ENCODE measurements at places on chromosomes 6 and 20. TPM values are rescaled to one million over a fixed set of nuclear protein-coding genes. Genes with fewer than 3 reads are reported as not detected.

DNA sequence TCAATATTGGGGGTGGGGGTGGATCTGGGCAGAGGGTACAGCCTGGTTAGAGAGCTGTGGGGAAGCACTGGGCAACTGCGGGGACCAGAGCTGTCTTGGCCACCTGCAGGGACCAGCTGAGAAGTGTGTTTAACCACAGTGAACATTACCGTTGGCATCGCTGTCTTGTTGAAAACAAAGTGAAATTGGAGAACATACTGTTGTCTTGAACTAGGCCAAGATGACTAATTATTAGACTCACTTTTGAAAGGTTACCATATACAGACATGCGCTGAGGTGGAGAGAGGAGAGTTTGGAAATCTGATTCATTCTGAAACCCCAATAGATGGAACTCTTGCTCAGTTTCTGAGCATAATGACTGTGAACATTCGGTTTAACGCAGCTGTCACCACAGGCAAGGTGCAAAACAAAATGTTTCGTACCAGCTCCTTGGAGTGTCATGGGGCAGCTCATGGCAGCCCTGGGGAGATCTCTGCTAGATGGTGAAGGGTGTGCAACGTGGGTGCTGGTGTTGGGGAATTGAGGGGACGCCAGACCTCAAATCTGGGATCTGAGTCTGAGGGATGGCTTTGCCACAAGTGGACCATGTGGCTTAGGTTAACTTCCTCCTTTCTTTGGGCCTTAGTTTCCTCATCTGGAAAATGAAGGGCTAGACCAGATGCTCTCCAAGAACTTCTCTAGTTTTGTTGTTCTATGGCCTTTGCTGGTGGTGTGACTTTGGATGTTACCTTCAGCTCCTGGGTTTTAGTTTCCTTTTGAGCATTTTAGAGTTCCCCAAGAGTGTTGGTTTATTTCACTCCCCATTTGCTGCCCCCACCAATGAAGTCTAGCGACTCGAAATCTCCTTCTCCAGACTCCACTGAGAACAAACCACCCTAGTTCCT, 24.6 kb upstream of the GTSF1L start:
- H3K27ac ChIP-seq = peak overlapping the region; percentile 95
- peak; percentile 85 for DNase-seq
- peaks cover 4% of the 10 kb centered on the region for H3K36me3 ChIP-seq
- H3K4me3 ChIP-seq = peak overlapping the region; percentile 51
- peaks cover 40% of the 10 kb centered on the region for H3K4me1 ChIP-seq
- peaks cover 8% of the 10 kb centered on the region for H3K27me3 ChIP-seq

DNA sequence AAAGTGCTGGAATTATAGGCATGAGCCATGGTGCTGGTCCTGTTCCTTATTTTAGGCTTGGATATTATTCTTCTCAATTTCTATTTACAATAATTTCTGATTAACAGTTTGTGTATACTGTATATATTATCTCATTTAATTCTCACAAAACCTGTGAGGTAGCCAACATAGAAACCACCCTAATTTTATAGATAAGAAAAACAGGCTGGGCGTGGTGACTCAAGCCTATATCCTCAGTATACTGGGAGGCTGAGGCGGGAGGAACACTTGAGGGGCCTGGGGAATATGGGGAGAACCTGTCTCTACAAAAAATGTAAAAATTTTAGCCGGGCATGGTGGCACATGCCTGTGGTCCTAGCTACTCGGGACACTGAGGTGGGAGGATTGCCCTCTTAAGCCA, 3.8 kb upstream of the AFG1L start:
- H3K36me3 ChIP-seq = no peaks in the 10 kb centered on the region
- no peak for DNase-seq
- H3K4me3 ChIP-seq = no peak overlapping the region

GRCh38 chr6:80608881-80609280, 502.4 kb downstream of the BCKDHB start:
- H3K36me3 ChIP-seq = no peaks in the 10 kb centered on the region
- H3K4me3 ChIP-seq = no peak overlapping the region
- no peaks in the 10 kb centered on the region for H3K4me1 ChIP-seq
- H3K27me3 ChIP-seq = peaks cover 13% of the 10 kb centered on the region

GRCh38 chr20:62133051-62133845, 9.9 kb downstream of the PSMA7 start:
- H3K27ac ChIP-seq = peak overlapping the region; percentile 36
- no peak for DNase-seq
- no peaks in the 10 kb centered on the region for H3K27me3 ChIP-seq

Gene PSMB9
- 219 TPM for total RNA-seq

DNA sequence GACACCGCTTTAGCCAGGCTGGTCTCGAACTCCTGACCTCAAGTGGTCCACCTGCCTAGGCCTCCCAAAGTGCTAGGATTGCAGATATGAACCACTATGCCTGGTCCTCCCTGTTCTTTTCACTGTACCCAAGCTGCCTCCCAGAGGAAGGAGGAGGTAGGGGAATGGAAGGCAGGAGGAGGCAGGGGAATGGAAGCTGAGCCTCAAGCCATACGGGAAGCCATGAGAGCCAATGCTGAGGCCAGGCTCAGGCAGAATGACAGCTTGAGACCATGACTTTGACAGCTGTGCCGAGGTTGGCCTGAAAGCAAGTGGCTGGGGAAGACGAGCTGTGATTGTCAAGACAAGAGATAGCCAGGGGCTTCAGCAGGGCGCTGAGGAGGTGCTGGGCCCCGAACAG, 13.6 kb upstream of the ZNF335 start:
- no peak overlapping the region for H3K4me3 ChIP-seq
- no peak overlapping the region for H3K27ac ChIP-seq
- H3K36me3 ChIP-seq = no peaks in the 10 kb centered on the region
- H3K27me3 ChIP-seq = peaks cover 12% of the 10 kb centered on the region

- H3K36me3 ChIP-seq = peaks cover 50% of the 10 kb centered on the region
- peaks cover 46% of the 10 kb centered on the region for H3K4me1 ChIP-seq
- DNase-seq = no peak
- H3K4me3 ChIP-seq = no peak overlapping the region
These were observed 6.6 kb downstream of the TDP2 start for GRCh38 chr6:24660105-24660504.

DNA sequence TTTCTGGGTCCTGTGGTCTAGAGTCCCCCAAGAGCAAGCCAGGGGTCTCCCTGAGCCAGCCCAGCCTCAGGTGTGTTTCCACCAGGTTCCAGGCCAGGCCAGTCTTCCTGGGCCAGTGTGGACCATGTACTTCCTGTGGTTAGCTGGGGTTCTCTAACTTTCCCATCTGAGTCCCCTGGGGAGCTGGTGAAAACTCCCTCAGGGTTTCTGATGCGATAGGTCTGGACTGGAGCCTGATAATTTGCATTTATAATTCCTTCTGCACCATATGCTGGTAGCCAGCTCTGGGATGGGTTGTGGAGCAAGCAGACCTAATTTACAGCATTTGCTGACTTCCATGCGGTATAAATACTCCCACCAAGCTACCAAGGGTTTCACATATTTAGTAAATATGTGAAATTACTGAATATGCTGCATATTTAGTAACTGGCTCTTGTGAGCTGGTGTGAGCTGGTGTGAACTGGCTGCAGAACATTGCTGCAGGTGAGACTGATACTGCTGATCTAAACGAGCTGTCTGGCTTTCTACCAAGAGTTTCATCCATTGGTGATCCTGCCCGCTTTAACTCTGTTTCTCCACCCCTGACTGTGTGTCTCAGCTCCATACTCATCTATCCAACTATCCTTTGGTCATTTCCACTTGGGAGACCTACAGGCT, 62.6 kb downstream of the RIN2 start:
- no peak overlapping the region for H3K4me3 ChIP-seq
- no peaks in the 10 kb centered on the region for H3K4me1 ChIP-seq
- peaks cover 2% of the 10 kb centered on the region for H3K27me3 ChIP-seq
- H3K27ac ChIP-seq = no peak overlapping the region

- H3K27me3 ChIP-seq = no peaks in the 10 kb centered on the region
- DNase-seq = peak; percentile 26
- no peak overlapping the region for H3K4me3 ChIP-seq
- H3K27ac ChIP-seq = peak overlapping the region; percentile 23
- H3K4me1 ChIP-seq = peaks cover 11% of the 10 kb centered on the region
- no peaks in the 10 kb centered on the region for H3K36me3 ChIP-seq
These were observed 116.6 kb downstream of the PTPRK start for GRCh38 chr6:128403618-128404444.

Gene SAMD10
- 17.5 TPM for total RNA-seq

DNA sequence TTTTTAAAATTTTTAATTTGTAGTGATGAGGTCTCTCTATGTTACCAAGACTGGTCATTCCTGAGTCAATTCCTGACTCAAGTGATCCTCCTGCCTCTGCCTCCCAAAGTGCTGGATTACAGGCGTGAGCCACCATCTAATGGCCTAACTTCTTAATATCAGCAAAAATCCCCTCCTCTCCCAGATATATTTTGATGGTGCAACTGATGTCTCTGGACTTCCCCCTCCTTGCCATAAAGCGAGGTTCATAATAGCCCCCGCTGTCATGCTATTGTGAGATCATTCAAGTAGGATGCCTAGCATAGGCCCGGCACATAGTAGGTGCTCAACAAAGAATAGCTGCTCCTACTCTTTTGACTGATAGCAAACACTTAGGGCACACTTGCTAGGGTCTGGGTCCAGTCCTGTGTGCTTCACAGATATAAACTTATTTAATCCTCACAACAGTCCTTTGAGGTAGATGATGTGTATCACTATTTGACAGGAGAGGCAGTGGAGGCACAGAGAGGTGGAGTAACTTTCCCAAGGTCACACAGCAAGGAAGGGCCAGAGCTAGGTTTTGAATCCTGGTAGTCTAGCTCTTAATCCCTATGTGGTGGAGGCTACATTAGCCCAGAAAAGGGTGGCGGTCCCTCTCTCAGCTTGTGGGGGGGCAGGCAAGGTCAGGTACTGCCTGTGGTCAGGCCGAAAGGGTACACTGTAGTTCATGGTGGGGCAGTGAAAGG, 14.6 kb downstream of the SRC start:
- no peaks in the 10 kb centered on the region for H3K36me3 ChIP-seq
- no peak for DNase-seq
- H3K4me3 ChIP-seq = no peak overlapping the region

GRCh38 chr6:137928286-137928685, 61.2 kb downstream of the TNFAIP3 start:
- H3K36me3 ChIP-seq = peaks cover 2% of the 10 kb centered on the region
- H3K4me1 ChIP-seq = peaks cover 79% of the 10 kb centered on the region
- H3K4me3 ChIP-seq = peak overlapping the region; percentile 65
- DNase-seq = peak; percentile 70

DNA sequence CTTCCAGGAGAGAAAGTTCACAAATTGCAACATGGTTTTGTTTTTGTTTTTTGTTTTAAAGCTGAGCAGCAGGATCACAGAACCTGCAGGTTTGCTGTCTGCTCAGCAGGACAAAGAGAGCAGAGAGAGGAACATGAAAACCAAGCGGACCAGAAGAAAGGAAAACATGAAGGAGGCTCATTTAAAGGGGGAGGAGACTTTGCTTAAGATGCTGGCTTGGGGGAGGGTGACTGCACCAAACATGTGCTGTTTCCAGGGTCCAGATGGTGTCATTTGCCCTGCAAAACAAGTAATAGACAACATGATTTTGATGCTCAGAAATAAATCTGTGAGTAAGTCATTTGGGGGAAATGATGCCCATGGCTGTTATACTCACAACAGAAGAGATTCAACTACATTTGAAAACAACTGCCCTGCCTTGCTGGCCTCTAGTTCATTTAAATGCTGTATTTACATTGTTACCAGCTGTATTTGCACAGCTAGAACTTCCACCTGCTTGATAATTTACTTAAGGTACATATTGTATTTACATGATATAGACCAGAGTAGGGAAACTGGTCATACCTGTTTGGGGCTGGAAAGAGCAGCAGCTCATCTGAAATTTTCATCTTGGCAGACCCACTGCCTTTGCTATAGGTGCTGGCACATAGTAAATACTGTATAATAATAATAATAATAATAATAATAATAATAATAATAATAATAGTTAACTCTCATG, 32.2 kb upstream of the CHD6 start:
- no peak for DNase-seq
- no peaks in the 10 kb centered on the region for H3K36me3 ChIP-seq
- H3K27ac ChIP-seq = no peak overlapping the region
- H3K4me3 ChIP-seq = no peak overlapping the region

DNA sequence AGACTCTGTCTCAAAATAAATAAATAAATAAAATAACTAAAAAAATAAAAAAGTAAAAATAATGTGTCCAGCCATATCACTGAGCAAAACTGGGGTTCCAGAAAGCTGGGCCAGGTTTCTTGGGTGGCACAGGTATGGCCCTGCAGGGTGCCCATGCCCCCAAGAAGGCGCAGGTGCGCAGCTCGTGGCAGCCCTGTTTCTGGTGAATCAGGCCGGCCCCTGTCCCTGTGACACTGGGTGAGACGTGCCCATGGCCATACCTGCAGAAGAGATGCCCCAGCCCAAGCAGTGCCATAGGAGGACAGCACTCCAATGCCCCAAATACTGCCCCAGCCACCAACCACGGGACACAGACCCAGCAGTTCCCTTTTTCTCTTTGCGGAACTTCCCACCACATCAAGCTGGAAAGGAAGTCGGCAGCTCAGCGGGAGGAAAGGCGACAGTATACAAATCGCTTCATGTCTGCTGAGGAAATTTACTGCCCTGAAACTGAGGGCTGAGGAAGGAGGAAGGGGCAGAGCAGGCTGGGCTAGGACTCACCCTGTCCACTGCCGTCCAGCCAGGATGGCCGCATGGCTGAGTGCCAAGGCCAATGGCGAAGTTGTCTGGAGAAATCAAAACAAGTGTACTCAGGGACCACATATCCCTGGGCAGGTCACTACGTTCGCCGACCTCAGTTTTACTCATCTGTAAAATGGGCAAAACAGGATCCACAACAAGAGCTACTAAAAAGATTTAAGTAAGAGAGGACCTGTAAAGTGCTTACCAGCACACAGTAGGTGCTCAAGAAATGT, 55.4 kb downstream of the PREX1 start:
- no peak overlapping the region for H3K4me3 ChIP-seq
- no peaks in the 10 kb centered on the region for H3K27me3 ChIP-seq
- peaks cover 85% of the 10 kb centered on the region for H3K4me1 ChIP-seq
- H3K36me3 ChIP-seq = peaks cover 51% of the 10 kb centered on the region

Gene RRBP1
- 35.9 TPM for total RNA-seq

Gene WFDC12
- not detected for total RNA-seq

DNA sequence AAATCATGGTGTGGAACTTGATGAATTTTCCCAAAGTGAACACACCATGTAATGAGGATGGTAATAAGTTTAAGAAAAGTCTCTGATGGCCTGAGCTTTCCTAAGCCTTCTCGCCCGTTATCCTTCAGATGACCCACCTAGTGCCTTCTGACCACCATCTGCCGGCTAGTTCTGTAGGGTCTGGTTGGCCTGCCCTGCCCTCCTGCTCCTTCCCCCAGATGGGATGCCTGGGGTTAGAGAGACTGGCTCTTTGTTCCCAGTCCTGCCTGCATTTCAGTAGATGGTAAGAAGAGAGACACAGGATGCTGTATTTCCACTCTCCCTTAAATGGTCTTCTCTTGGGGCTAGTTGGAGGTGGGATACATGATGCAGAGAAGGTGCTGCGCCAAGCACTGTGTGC, 43.0 kb downstream of the TIAM2 start:
- H3K27me3 ChIP-seq = peaks cover 6% of the 10 kb centered on the region
- no peak overlapping the region for H3K4me3 ChIP-seq
- H3K36me3 ChIP-seq = no peaks in the 10 kb centered on the region
- H3K4me1 ChIP-seq = no peaks in the 10 kb centered on the region

GRCh38 chr6:131430531-131430930, 142.5 kb upstream of the ARG1 start:
- H3K36me3 ChIP-seq = peaks cover 36% of the 10 kb centered on the region
- DNase-seq = no peak
- peaks cover 22% of the 10 kb centered on the region for H3K4me1 ChIP-seq

Measured in activated CD8-positive, alpha-beta T cell treated with anti-CD3 and anti-CD28 coated beads for 36 hours (primary cell).